ENCODE measurements at places on chromosomes 4 and X. TPM values are rescaled to one million over a fixed set of nuclear protein-coding genes. Genes with fewer than 3 reads are reported as not detected.

DNA sequence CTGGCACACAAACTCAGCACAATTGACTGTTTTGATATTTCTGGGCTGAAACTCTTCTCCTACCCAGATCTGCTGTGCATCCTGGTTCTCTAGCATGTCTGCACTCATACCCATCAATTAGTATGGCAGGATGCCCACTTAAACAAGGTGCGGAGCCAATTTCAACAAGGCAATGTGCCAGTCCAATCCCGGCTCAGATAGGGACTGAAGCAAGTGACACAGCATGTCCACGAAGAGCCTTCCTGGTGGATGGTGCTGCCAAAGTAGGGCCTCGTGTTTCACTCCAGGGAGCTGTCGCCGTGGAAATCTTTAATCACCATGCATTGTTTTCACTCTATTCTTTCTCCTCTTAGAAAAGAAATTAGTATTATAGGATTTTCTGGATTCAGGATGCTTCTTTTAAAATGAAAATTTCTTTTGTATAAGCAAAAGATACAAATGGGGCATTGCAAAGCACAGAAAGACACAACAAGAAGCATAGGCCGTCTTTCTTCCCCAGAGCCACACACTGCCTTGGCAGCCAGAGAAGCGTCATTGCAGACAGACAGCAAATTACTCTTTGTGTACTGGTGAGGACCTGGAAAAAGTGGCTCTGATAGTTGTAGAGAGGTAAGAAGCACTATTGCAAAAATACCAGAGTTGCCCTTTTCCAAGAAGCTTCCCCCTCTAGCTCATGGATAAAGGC, 40.6 kb upstream of the LSM6 start:
- DNase-seq = no peak

DNA sequence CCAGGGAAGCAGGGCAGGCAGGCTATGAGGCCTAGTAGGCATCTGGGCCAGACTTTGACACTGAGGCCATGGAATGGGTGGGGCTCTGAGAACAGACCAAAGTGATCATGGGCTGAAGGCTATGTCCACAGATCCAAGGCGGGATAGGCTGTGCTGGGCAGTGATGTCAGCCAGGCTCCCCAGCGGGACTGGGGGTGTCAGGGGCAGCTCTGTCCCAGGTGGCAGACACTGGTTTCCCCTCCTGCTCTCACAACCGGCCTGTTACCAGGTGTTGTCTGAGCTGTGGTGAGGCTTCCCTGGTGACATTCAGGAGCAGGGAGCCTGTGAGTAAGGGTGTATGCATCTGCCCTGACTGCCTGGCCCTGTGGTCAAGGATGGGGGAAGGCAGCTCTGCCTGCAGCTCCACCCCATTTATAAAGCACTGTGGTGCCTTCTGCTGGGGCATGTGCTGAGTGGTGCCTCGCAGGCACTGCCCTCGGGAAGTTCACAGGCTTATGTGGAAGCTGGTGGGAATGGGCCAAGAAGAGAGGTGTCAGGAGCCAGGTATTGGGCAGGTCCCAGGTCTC, 2.9 kb downstream of the IL9R start:
- DNase-seq = no peak

DNA sequence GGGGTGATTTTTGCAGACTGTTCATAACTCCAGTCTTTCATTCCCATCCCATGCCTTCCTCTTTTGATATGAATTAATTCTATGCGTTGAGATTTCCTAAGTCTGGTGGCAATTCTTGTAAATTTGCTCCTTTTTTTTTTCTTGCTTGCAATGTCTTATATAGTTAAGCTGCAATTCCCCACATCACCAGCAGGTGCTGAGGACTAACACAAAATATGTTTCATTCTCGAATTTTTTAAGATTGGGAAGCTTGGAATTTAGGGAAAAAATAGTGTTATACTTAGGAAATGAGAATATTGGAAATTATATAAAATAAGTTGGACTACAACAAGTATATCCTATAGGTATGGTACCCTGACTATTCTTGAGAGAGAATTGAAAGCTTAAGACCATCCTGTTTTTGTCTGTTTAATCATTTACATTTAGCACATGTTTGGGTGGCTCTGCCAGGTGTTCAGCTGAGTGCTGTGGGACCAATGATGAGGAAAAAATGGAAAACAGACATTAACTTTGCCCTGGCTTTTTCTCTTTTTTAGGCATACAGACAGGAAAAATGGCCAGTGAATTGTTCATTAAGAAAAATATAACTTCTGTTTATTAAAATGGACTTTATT, 30.2 kb downstream of the AFF2 start:
- no peak for DNase-seq

GRCh38 chrX:31747411-31747810, 675.6 kb upstream of the FTHL17 start:
- no peak for DNase-seq

DNA sequence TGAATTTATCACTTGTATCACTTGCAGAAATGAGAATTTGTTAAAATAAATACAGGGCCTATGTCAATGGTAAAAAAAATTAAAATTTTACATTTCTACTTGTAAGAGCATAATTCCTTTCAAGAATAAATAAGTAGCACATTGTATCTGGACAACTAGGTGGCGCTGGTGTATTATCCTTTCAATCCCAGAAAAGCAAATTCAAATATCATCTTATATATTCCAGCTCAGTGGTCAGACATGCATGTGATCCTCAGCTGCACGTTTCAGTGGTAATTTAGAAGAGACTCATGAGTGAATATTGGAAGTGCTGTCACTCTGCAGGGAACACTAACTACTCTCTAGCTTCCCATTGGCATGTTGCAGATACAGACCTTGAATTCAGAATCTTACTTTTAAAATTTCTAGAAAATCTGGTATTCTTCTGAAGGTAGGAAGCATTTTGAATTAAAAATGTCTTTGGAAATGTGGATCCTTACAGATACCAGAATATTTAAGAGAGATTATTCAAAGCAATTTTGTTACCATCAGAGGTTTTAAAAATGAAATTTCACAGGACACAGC, 1414.7 kb upstream of the TENM3 start:
- peak; percentile 69 for DNase-seq

DNA sequence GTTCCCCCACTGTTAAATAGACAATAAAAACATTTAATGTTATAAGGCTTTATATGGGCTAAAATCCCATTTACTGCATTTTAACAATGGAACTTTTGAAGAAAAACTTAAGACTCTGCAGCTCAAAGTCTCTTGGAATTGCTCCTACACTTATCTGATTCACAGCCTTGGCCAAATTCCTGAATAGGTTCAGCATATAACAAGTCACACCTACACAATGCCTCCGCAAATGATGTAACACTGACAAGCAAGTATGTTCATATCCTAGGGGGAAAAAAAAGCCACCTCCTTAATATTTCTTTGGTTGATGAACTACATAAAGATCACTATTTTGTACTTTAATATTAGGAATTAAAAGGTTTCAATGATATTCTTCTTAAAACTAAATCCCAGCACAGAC, 34.5 kb downstream of the RPS6KA6 start:
- DNase-seq = no peak

- peak; percentile 79 for DNase-seq
These were observed 7.8 kb downstream of the RBM47 start for GRCh38 chr4:40621592-40622512.

- DNase-seq = no peak
These were observed 102.9 kb upstream of the STIM2 start for GRCh38 chr4:26757751-26758150.

- no peak for DNase-seq
These were observed 53.9 kb upstream of the SORBS2 start for GRCh38 chr4:185865901-185866328.

DNA sequence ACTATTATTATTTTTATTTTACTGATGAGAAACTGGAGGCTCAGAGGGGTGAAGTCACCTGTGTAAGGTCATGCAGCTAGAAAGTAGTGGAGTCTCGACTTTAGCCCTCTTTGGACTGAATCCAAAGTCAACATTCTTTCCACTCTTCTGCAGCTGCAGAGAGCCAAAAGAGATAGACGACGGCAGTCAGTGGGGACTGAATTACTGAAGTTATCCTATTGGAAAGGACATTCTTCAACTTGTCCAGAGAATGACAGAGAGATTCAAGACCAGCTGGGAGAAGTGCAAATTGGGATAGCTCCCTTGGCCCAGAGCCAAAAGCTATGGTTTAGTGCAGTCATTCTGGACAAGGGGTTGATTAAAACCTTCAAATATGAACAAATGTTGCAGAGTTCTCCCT, 42.5 kb downstream of the VGLL1 start:
- no peak for DNase-seq

DNA sequence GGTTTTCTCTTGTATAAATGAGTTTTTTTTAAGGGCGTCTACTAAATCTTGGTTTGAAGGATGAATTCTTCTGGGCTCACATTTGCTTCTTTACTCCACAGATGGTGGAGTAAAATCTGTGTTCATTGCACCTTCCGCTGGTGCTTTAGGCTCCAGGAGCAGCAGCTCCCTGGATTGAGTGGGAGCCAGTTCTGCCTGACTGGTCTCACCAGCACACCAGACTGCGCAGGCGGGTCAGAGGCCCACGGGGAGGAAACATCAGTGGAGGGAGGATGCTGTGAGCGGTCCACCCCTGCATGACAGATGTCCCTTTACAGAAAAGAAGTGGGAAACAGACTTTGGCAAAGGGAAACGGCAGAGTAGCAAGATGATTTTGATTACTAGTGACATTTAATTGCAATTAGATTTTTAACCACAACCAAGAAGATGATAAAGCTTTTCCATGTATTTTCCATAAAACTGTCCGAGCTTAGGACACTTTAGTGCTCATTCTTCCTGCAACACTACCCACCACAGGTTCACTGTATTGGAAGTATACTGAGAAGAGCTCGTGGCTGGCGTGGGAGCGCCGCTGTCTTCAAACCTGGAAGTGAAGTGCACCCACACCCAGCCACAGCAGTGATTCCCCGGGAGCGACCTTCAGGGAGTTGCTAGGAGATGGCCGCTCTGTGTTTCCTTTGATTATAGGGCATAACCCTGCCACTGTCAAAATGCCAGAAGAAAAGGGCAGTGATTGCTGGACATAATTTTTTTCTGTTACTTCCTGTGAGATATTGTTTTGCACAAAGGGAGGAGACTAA, 95.2 kb downstream of the SORBS2 start:
- DNase-seq = no peak

The DUX4 gene
- total RNA-seq = not detected

The VSIG1 gene
- total RNA-seq = 0.07 TPM

The TLR10 gene
- 0.30 TPM for total RNA-seq
